ENCODE measurements at places on chromosomes 7 and 10.

DNA sequence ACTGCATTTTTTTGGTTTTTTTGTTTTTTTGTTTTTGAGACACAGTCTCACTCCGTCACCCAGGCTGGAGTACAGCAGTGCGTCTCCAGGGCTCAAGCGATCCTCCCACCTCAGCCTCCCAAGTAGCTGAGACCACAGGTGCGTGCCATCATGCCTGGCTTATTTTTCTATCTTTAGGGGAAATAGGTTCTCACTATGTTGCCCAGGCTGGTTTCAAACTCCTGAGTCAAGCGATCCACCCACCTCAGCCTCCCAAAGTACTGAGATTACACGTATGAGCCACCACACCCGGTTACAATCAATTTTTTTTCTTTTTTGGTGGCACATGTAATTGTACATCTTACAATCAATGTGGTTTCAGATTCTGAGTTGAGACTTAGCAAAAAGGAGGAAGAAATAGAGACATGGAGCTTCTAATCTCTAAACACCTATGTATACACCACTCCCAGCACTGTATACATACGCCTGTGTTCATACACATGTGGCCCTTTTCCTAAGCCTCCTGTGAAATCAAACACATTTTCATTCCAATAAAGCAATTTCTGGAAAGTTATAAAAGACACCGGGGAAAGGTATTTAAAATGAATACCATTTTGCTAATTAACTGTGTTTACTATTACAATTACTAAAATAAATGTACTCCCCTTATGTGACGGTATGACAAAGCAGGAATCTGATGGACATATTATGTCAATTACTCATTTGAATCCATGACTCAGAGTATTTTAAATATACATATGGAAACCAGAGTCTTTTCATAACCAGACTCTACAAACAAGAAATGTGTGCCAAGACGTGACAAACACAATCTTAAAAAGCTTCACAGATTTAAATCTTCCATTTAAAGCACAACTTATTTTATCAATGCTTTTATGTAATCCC, 40.9 kb downstream of the SMURF1 start:
- no peak for DNase-seq

- DNase-seq = no peak
Observed at GRCh38 chr10:45001381-45002148, 842 bp downstream of the ZNF22 start.

GRCh38 chr7:155375337-155376277, 77.9 kb downstream of the INSIG1 start:
- peak; percentile 11 for DNase-seq

DNA sequence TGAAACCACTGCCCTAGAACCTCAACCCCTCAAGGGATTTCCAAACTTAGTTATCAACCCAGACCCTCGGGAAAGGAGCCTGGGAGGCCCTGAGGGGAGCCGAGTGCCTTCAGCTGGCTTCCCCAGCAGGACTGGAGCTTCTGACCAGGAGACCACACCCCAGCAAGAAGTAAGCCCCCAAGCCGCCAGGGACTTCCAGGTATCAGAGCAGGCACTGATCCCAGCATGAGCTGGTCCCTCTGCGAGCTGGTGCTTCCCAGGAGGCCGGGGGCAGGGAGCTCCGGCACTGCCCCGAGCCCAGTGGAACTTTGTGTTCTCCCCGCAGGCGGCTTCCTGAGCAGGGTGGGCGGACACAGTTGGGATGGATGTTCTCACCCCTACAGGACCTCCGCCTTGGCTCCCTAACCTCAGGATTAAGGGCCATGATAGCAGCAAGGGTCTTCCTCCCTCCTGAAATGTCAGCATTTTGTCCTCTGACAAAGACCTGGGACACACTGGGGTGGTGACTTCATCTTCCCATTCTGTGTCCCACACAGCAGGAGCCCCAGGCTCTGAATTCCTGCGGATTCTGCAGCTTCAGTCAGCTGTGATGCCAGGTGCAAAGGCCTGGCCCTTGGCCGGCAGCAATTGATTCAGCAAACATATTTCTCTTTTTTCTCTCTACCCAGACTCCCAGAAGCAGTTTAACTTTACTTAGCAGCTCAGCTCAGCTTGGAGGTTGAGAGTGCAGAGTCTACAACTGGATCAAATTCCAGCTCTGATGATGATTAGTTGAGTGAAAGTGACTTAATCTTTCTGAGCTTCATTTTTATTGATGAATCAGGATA, 11.6 kb downstream of the ATP6V0E2 start:
- DNase-seq = no peak

DNA sequence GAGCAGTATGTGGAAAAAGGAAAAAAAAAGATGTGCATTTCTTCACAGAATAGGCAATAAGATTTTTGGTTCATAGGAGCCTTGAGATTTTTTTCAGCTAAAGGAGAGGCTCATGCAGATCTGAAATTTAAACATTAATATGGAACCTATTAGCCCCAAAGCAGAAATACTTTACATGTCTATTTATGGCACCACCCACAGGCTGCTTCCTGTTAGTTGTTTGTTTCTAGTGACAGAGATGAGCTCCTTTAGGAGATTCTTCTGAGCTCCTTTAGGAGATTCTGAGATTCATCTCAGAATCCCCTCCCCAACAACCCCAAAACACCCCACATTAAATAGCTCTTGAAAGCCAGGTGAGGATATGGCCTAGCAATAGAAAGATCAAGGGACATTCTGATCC, 27.9 kb upstream of the HPS1 start:
- no peak for DNase-seq

DNA sequence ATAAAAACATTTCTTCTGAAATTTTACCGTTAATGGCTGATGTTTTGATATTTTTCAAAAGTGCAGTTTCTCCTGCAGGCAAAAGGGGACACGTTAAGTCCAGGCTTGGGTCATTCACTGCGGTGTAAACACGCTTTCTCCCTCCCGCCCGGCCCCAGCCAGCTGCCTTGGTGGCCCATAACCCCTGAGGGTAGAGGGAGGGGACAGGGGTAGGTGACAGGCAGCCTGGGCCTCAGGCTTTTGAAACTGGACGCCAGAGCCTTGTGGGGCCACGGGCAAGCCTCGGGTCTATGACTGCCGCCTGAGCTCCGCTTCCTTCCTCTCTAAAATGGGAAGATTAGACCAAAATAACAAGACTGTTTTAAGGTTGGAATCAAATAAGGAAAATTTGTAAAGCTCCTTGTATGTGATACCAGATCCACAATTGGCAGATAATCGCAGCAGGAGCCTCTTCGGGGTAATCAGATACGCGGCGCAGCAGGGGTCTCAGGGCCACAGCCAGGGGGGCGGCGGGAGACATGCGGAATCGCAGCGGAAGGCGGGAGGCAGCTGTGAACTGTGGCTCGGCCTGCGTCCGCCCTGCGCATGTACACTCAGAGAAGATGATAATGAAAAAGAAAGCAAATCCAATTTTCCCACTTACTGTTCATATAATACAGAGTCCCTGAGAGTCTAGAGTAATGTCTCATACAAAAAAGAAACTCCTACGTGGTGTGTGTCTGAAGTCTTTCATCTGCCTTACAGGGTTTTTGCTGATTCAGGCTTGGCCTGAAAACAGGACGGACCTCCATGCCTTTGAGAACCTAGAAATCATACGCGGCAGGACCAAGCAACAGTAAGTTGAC, 138.3 kb downstream of the EGFR start:
- no peak for DNase-seq

DNA sequence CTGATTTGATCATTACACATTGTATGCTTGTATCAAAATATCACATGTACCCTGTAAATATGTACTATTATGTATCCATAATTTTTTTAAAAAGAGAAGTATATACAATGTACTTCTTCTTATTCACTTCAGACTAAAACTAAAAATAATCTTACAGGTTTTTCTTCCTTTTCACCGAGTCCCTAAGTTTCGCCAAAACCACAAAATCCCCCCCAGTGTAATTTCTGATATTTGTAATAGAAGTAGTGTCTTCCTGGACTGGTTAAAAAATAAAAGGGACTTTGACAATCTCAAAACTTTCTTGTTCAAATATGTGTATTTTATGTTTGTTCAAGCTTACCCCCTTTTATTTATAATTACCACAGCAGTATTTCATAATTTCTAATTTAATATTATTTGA, 23.9 kb downstream of the EPC1 start:
- DNase-seq = no peak

DNA sequence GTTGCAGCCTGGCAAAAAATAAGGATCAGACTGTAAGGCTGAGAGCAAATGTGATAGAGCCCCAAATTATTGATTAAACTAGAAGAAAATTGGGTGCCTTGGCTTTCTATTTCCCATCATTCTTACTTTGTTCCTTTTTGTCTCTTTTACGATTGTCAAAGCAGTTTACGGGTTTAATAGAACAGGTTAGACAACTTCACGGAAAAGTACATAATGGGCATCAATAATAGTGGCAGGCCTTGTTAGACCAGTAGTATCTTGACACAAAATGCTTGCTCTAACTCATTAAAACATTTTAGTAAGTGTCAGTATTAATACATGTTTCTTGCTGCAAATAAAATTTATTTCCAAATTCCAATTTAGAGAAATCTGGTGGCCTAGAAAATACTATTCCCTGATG, 14.5 kb upstream of the GGCT start:
- DNase-seq = no peak

DNA sequence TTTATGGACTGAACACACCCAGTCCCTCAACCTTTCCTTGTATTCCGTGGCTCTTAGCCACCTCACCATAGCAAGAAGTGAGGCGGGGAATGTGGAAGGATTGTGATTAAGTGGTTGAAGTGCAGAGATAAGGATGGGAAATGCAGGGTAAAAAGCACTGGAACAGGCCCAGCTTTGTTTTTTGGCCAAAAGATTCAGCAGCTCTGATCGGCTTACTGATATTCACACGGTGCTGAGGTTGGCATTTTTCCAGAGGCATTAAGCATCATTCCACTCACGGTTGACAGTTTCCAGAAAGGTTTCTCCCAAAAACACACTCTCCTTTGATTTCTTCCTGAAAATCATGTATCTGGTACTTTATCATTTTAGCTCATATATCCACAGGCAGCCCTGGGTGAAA, 544.2 kb downstream of the CNTNAP2 start:
- DNase-seq = no peak

GRCh38 chr7:50362712-50363282, 58.3 kb downstream of the IKZF1 start:
- DNase-seq = no peak

DNA sequence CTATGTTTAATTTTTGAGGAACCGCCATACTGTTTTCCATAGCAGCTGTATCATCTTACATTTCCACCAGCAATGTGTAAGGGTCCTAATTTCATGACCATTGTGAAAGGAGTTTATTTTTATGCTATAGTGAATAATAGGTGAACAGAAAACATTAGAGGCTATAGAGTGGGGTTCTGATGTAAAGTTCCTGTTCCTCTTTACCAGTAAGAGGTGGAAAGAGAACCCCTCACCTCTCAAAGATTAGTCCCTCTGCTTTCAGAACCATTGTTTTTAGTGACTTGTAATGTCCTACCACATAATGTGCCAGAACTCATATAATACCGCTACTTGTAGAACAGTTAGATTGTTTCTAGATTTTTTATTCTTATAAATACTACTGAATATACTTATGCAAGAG, 34.2 kb downstream of the SUFU start:
- DNase-seq = no peak

- DNase-seq = no peak
Observed at GRCh38 chr7:91230503-91230902, 33.7 kb upstream of the FZD1 start.

DNA sequence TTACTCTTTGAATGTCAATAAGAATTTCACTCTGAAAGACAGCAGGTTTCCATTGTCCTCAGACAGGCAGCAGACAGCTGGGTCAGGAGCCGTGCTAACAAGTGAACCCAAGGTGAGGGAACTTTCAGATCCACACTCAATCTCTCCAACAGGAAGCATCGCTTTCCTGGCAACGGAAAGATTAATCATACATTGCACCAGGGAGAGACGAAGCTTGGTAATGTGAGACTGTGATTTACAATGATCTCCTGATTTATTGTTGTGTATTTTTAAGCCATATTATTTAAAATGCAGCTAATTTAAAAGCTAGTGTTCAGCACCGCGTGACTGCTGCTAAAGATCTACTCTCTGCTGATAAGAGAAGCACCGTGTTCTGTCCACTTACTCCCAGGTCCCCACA, 17.5 kb upstream of the NOM1 start:
- no peak for DNase-seq

- DNase-seq = no peak
Observed at GRCh38 chr10:84172467-84173356, 889 bp upstream of the GPR15LG start.

DNA sequence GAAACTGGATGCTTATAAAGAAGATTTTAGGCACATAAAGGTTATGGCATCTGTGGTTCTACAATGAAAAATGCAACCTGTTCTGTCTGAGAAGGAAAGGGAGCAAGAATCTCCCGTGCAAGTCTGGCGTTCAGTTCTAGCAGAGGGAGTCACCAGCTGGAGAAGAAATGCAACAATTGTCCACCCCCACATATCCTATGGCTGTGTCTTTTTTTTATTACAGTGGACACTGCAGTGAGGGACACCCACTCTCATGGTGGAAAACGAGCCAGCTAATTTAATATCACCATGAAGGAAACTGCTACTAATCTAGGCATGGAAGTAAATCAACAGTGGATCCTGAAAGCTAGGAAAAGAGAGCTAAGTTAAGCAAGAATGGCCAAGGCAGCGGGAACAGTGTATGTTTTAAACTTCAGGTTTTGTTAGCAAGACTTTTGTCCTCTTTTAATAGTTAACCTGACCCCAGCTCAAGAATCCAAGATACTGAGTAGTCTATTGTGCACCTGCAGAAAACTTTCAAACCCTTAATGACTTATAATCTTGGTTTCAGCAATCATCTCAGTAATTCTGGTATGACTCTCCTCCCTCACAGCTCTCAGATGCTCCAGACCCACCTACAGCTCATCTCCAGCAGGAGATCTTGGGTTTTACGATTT, 149.3 kb downstream of the FGFR2 start:
- DNase-seq = no peak

DNA sequence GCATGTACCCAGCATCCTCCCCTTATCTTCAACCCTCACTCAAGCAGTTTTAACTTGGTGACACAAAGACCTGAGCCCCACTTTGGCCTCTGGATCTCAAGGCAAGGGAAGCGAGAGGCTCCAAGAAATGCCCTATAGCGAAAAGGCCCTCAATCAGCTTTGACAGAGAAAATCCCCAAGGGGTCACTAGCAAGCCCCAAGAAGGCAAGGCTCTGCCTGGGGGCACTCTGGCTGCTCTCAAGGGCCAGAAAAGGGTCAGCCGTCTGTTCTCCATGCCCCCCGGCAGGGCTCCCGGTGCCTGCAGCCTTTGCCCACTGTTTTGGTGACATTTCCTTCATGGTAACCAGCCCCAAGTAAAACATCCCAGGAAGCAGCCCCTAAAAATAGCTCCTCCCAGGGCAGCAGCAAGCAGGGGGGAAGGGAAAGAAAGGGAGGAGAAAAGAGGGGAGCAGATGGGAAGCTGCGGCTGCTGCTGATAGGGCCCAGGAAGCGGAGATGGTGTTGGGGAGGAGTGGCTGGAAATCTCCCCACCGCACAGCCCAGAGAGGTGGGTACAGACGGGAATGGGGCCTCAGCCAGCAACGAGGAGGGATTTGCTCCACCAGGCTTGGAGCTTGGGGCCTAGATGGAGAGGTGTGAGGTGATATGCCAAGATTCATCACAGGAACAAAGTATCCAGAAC, 7.1 kb downstream of the CAMK2G start:
- no peak for DNase-seq

- DNase-seq = no peak
Observed at GRCh38 chr7:121395494-121395960, 581 bp downstream of the FAM3C start.

- no peak for DNase-seq
Observed at GRCh38 chr7:82625377-82625776, 181.8 kb upstream of the CACNA2D1 start.
